ENCODE measurements at places on chromosomes 12 and 14.
A peak's percentile ranks its signal among the peaks of the same experiment; 100 is the strongest.

DNA sequence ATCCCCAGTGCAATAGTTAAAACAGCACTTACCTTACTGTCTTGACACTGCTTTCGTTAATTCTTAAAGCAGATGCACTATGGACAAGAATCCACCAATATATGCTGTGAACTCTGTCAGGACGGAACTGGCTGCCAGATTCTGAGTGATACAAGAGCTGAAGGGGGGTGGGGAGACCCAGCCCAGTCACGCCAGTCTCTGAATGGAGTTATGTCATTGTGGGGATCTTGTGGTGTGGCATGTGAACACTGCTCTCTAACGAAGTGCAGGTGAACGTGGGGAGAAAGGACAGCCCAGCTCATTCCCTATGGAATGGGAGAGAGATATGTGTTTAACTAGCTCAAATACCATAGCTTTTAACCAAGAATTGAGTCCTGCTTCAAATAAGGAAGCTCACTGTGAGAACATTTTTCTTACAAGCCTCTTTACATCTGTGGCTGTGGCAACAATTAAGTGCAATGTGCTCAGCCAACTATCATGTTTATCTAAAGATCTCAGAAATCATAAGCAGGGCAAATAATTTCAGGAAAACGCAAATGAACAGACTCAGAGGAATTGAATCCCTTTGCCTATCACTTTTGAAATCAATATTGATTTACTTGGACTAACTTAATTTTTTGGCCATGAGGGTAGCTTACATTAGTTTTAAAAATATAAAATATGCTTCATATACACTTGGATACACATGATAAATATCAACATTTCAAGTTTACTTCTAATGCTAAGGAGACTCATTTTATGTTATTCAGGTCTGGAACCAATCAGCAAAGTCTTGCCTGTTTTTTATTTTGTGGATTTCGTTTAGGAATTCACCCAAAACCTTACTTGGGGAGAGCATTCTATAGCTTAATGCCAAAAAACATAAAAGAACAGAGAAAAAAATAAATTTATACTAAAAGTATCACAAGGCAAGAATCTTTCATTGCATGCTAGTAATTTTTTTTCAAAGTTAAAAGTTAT is at the start of gene LUM:
Gene LUM, minus strand, starts transcription at position 129 of the 960 bp plus-strand sequence. CDS start 2,515 bp downstream, outside the sequence.
- no peak for DNase-seq

DNA sequence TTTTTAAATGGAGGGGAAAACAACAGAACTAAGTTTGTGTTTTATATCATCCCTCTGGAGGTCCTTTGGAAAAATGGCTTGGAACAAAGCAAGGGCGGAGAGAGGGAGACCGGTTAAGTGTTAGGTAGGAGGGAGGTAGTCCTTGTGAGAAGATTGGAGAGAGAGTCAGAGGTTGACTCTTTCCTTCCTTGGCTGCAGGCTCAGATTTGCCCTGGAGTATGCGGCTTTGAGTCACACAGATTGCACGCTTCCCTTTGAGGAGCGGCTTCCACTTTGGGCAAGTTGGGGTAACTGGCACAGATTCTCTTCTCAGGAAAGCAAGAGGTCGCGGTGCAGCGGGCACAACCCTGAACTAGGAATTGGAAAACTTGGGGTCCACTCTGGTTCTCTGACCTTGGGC is 9.9 kb downstream of the SOCS2 start:
- DNase-seq = no peak

DNA sequence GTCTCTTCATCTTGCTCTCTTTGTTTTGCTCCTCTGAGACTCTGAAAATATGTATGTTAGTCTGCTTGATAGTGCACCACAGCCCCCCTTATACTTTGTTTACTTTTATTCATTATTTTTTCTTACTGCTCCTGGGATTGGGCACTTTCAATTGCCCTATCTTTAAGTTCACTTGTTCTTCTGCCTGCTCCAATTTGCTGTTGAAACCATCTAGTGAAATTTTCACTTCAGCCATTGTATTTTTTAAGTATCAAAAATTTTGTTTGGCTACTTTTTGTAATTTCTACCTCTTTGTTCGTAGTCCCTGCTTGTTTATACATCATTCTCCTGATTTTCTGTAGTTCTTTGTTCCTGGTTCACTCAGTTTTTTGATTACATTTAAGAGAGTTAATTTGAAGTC is 223.3 kb downstream of the SLC38A4 start:
- no peak for DNase-seq

GRCh38 chr14:65170318-65170717 is 68.0 kb upstream of the MAX start:
- DNase-seq = no peak

DNA sequence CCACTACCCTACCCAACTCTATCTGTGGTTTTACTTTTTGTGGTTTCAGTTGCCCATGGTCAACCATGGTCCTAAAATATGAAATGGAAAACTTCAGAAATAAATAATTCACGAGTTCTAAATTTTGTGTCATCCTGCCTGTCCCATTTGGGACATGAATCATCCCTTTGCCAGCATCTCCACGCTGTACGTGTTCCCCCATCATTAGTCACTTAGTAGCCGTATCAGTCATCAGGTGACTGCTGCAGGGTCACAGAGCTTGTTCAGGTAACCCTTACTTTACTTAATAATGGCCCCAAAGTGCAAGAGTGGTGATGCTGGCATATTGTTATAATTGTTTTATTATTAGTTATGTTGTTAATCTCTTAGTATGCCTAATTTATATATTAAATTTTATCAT is 209.9 kb downstream of the ITPR2 start:
- no peak for DNase-seq

DNA sequence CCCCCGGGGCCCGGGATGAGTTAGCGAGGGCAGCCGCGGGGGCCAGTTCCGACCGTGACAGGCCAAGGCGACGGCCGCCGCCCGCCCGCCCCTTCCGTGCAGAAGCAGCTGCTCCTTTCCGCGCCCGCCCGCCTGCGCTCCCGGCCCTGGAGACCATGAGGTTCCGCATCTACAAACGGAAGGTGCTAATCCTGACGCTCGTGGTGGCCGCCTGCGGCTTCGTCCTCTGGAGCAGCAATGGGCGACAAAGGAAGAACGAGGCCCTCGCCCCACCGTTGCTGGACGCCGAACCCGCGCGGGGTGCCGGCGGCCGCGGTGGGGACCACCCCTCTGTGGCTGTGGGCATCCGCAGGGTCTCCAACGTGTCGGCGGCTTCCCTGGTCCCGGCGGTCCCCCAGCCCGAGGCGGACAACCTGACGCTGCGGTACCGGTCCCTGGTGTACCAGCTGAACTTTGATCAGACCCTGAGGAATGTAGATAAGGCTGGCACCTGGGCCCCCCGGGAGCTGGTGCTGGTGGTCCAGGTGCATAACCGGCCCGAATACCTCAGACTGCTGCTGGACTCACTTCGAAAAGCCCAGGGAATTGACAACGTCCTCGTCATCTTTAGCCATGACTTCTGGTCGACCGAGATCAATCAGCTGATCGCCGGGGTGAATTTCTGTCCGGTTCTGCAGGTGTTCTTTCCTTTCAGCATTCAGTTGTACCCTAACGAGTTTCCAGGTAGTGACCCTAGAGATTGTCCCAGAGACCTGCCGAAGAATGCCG is 699 bp downstream of the MGAT2 start:
- no peak for DNase-seq

DNA sequence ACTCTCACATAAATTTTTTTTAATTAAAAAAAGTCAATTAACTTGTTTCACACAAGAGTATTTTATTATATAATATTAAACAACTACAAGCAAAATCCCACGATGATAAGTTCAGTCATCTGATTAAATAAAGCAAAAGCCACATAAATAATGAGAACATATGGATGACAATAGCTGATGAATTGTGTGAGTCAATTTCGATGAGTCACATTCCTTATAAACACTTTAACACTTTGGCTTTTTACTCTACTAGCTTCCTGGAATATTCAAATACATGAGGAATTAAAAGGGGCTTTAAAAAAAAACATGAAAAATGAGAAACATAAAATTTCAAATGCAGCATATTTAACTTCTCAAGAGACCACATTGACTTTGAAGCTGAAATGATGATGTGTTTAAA is 95.3 kb downstream of the BCAT1 start:
- DNase-seq = no peak

DNA sequence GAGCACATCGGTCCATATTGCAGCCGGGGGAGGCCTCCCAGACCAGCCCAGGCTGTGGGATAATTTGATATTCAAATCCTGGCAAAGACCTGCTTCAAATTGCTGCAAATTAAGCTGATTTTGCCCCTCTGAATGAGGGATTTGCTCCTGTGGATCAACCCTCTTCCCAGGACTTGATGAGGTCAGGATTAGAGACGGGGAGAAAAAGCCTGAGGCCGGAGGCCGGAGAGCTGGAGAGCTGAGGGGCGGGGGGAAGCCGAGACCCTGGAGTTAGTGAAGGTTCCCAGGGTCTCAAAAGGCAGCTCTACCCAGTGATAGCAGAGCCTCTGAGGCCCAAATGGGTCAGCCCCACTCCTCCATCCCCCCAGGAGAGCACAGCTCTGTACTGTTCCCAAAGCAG is 17.5 kb upstream of the VSX2 start:
- DNase-seq = no peak

DNA sequence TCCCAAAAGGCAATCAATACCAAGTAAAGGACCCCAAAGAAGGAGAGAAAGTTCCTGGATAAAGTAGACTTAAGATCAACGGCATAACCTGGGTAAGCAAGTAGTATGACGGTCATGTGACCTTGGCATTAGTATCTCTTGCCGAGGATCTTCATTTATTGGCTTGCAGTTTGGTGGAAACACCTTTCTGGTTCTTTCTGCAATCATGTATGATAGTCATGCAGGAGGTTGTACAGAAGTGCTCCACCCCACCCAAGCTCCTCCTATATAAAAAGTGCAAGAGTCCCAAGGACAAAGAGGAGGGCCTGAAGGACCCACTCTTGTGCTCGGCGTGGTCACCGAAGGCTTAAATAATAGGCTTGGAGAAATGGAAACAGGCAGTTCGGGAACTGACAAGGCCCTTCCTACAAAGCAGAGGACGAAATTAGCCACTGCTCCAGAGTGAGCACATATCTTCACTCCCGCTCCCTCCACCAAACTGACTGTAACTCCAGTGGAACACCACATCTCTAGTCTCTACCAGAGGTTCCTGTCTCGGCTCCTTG is 750 bp downstream of the CS start:
- DNase-seq = no peak

GRCh38 chr12:101491329-101491728 is 16.2 kb downstream of the SPIC start:
- no peak for DNase-seq

GRCh38 chr12:3116106-3116844 is 39.1 kb downstream of the TSPAN9 start:
- DNase-seq = no peak

DNA sequence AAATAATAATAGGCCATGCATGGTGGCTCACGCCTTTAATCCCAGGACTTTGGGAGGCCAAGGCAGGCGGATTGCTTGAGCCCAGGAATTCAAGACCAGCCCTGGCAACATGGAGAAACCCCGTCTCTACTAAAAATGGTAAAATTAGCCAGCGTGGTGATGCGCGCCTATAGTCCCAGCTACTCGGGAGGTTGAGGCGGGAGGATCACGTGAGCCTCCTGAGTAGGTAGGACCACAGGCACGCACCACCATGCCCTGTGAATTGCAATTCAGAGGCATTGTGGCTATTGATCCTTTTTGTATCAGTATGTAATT is 2.3 kb downstream of the ARHGDIB start:
- no peak for DNase-seq

DNA sequence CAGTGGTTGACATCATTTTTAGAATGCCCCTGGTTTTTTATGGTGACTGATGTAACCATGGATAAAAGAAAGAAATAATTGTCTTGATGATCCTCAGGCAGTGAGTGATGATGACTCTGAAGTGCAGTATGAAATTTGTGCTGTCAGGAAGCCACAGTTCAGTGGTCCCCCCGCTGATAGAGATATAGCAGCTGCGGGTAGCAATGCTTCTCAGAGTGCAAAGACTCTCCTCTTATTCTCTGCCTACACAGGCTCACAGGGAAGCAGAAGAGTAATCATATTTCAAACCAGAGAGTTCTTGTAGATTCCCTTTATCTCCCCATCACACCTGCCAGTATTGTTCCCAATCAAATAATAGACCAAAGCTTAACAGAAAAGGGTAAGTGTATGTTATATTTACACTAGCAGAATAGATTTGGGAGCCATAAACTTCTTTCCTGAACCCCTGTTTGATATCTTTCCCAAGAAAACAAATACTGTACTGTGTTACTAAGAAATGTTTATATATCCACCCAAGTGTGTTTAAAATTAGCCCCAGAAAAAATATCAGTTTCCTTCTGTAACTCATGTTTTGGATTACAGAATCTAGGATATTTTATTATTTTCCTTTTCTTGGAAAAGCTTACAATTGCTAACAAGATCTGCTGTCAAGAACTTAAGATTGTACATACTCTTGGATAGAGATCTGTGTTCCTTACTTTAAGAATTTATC is 1817.4 kb upstream of the FLRT2 start:
- DNase-seq = no peak

GRCh38 chr14:75640876-75641275 is 19.8 kb downstream of the ERG28 start:
- DNase-seq = no peak

DNA sequence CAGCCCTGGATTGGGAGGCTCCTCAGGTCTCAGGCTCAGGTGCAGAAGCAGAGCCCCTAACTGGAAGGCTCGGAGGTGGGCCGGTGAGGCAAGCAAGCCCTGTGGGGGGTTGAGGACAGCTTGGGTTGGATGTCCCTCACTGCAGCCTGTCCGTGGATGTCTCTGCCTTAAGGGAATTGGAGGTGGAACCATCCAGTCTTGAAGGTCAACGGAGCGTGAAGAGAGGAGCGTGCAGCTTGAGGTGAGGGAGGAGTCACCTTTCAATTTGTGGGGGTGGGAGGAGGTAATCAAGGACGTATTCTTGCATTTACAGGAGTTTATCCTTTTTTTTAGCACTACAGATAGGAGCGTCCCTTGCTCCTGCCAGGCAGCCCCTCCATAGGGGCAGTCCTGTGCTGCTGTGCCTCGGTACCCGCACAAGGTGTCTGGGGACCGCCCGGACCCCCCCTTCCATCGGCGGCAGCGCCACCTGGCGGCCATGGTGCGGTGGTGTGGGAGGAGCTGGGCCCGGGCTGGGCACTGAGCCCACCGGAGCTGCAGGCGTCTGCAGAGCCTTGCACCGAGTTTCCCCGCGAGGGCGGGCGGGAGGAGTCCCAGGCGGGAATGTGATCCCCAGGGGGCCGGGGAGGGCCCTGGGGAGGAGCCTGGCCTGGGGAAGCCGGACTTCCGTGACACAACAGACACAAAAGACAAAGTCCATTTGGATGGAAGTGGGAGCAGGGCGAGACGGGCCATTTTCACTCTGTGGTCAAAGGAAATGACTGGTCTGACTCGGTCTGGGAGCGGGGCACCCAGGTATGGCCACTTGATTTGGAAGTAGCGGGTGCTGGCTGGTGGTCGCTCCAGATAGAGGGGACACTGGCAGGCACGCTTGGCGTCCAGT is 864 bp downstream of the DNAJC22 start:
- peak; percentile 74 for DNase-seq

- DNase-seq = peak; percentile 52
These were observed 6.6 kb downstream of the PPP4R4 start for GRCh38 chr14:94180655-94181271.

DNA sequence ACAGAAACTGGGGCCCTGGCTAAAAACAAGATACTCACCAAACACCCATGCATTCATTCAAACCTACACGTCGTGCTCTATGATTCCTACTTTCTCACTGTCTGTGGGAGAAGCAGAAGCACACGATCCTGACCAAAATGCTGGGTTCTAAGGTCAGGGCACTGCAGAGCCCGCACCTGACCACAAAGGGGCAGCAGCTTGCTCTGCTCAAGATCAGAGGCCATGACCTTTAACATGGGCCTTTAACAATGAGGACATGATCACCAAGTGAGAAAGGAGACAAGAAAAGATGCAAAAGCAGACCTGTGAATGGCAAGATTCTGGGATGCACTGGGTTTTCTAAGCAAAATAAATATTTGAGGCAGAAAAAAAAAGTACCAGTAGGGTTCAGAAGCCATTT is 40.1 kb upstream of the VPS33A start:
- DNase-seq = no peak

Measured in immature natural killer cell (primary cell).